ENCODE measurements at places on chromosomes 1 and 21.
A peak's percentile ranks its signal among the peaks of the same experiment; 100 is the strongest.

- DNase-seq: peak; percentile 65
These were observed 61.4 kb upstream of the LRRN2 start for GRCh38 chr1:204746838-204747442.

DNA sequence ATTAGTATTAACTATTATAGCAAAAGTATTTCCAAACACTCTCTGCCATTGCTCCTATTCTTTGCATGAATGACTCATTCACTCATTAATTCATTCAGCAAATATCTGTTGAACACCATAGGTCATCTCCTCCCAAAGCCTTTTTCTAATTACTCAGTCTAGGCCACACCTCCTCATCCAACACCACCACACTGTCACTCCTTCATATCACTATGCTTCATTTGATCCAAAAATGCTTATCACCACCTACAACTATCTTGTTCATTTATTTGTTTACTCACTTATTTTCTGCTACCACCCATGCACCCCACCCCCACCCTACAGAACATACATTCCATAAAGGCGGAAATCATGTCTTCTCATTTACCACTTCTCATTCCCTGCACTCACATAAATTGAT, 94.4 kb upstream of the TNFSF4 start:
- DNase-seq: no peak

- no peak for DNase-seq
These were observed 49.0 kb upstream of the ACOT11 start for GRCh38 chr1:54499097-54499359.

DNA sequence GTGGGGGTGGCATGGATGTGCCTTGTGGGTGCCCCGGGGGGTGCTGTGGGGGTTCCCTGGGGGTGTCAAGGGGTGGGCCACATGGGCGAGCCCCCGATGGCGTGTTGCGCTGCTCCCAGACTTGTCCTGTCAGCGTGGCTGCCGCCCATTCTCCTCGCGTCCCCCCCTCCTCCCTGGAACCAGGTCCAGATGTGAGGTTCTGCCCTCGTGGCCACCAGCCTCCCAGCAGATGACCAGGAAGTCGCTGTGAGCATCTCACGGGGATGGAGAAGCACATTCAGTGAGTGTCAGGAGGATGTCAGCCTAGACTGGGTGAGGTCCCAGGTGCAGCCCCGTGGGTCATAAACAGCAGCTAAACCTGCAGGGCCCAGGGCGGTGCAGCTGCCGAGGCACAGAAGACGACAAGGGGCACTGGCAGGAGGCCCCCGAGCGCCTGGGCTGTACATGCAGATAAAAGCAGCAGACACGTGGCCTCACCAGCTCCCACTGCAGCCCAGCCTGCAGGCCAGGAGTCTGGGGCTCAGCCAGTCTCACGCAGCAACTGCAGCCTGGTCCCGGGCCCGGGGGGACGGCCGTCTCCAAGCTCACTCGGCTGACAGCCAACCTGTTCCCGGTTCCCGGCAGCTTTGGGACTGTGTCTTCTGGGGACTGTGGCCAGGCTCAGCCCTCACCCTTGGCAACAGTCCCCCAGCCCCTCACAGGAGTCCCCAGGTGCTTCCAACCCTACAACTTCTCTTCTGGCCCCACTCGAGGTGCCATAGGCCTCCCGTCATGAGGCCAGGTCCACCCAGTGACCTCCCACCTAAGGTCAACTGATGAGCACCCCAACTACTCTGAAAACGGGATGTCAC, 17.5 kb upstream of the COL6A2 start:
- peak; percentile 33 for DNase-seq

DNA sequence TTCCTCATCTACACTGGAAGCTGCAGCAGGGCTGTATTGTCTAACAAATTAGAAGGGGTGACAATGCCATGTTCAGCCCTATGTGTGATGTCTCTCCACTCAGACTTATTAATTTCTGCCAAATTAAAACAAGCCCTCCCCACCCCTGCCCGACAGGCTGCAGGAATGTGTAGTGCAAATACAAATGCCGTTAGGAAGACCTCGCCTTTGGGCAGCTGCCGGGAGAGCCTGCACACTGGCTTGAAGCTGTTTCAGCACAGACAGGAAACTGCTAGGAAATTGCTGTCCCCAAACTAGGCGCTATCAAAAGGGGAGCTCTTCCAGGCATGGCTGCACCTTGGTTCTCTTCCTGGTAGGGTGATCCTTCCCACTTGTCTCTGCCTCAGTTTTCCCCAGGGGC, 135.2 kb downstream of the ELAVL4 start:
- no peak for DNase-seq

DNA sequence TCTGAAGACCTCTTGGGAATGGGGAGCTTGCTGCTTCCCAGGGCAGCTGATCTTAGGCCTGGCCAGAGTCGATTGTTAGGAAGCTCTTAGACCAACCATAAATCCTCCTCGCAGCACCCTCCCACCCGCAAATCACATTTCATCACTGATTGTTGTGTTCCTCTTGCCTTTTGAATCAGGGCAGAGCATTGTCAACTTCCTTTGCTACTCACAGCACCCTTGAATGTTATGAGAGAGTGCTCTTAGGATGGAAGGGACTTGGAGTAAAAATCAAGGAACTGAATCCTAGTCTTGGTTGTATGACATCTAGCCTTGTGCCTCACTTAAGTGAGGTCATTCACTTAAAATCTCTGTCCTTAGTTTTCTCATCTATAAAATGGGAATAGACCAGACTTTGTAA, 3.0 kb downstream of the VASH2 start:
- no peak for DNase-seq

- DNase-seq: no peak
These were observed 127.6 kb downstream of the NOS1AP start for GRCh38 chr1:162197041-162197531.

- DNase-seq: peak; percentile 80
These were observed 69.2 kb upstream of the AJAP1 start for GRCh38 chr1:4585216-4585615.
